Activated CD4-positive, alpha-beta T cell treated with anti-CD3 and anti-CD28 coated beads for 24 hours (primary cell): ENCODE measurements at places on chromosomes 12 and 14.

GRCh38 chr12:44976246-44976645 is 74.7 kb downstream of the DBX2 start:
- no peak for DNase-seq

GRCh38 chr12:52606581-52607218 is 5.4 kb upstream of the KRT72 start:
- no peak for DNase-seq

DNA sequence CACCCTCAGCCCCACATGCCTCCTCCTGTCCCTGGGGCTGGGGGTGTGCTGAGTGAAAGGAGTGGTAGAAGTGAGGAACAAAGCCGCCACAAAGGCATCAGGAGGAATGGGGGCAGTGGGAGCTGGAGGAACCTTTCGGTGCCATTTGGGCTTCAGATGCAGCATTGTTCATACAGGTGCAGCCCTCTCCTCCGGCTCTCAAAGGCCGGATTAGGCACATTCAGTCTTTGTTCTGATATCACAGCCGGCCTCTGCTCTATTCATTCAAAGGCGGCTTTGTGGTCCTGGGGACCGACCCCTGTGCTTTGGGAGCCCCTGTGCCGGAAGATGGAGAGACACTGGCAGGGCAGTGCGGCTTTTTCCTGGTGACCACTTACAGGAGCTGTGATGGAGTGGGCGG is 53.2 kb downstream of the SMOC1 start:
- DNase-seq: no peak

DNA sequence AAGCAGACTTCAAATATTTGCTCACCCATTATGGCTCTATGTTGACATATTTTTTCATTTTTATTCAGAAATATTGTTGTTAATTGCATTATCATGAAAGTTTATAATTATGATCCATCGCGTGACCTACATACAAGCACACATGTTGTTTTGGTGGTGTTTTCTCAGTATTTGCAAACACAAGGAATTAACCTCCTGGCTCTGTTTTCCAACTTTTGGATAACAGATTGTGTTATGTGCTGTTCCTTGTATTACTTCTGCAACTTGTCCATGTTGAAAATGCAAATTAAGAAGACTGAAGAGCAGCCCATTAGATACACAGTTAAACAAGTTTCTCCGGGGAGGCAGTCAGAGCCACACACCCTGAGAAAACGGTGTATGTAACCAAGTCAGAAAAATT is 201.2 kb downstream of the SEC23A start:
- DNase-seq: no peak

- no peak for DNase-seq
Measured at GRCh38 chr14:54202288-54202687, 194.5 kb upstream of the CDKN3 start.

- no peak for DNase-seq
Measured at GRCh38 chr12:69655616-69656340, 43.3 kb downstream of the BEST3 start.

DNA sequence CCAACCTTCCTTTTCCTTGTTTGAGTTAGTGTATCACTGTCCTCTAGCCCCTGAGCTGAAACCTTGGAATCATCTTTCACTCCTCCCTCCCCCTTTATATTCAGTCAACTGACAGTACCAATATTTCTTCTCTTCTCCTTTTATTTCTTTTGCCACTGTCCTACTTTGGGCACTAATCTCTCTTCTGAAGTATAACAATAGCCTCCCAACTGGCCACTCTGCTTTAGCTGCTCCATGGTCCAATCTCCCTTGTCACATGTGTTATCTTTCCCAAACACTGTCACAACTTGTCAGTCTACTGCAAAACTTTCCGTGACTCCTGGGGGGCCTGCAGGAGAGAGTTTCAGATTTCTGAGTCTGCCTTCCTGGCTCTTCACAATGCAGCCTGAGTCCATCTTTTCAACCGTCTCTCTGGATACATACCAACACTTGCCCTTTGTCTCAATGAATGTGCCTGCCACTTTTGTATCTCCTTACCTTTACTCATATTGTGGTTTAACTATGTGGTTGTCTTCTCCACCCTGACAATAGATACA is 471.2 kb downstream of the DIO2 start:
- no peak for DNase-seq

DNA sequence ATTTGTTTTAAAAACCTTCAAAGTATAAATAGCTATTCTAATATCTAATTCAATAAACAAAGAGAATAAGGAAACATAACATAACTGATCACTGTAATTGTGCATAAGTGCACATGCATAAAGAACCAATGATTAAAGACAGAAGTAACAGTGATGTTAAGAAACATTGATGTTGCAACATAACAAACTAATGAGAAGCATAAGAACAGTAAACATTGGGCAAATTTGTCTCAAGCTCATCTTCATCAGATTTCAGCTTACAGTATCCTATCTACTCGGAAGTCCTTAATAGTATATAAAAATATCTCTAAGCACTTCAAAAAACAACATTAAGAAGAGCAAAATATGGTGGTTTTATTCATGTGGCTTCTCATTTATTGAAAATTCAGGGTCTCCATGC is 97.6 kb downstream of the GARIN6 start:
- DNase-seq: no peak

DNA sequence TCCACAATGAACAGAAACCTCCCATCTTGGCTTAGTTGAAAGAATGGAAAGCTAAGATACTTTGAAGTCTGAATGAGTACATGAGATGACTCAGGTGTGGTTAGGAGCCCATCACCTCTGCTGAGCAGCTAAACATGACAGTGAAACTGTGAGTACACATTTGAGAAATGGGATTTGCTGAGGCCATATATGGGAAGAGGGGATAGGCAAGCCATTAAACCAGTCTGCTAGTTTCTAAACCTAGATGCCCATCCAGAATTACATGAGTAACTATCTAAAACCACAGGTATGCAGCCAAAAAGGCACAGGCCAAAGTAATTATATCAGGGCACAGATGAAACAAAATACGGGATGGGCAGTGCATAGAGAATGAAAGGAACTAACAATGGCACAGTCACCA is 41.2 kb downstream of the NKX2-1 start:
- no peak for DNase-seq

DNA sequence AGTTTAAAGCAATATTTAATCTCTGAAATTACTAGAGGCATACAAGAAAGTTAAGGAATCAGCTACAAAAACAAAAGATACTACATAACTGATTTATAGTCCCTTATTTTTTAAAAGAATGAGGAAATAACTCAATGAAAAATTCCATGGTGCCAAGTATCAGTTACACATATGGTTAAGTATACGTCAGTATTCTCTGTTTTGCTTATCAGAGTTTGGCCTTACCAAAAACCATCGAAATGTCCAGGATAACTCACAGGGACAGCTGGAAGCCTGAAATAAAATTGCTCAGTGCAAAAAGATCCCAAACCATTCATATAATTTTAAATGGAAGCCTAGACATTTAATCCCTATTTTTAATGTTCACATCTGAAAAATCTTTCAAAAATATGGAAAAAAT is 3.6 kb downstream of the CFL2 start:
- DNase-seq: no peak

DNA sequence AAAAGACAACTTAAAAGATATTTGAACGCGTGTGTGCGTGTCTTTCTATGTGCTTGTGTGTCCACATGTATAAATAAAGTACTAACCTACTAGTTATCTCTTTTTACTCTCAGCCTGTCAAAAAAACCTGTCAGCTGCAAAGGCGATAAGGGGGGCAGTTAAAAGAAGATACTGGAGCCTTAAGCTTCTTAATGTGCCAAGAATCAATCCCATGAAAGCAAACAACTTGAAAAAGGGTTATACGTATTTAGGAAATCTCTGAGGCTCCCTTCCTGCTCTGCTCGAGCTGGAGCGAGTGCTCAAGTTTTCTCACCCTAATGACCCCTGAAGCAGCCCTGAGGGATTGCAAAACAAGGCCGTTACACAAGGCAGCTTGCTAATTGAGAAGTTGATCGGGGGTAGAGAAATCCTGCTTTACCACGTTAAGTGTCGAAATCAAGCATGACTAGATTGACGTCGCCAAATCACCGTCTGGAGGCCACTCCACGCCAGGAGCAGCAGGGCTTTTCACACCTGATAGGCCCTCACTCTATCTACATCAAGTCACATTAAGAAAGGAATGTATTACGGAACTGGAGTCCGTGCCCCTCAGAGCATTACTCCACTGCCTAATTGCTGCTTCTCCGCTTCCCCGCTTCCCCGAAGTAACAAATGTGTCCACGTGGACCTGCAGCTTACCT is 32.4 kb downstream of the LMO3 start:
- no peak for DNase-seq

DNA sequence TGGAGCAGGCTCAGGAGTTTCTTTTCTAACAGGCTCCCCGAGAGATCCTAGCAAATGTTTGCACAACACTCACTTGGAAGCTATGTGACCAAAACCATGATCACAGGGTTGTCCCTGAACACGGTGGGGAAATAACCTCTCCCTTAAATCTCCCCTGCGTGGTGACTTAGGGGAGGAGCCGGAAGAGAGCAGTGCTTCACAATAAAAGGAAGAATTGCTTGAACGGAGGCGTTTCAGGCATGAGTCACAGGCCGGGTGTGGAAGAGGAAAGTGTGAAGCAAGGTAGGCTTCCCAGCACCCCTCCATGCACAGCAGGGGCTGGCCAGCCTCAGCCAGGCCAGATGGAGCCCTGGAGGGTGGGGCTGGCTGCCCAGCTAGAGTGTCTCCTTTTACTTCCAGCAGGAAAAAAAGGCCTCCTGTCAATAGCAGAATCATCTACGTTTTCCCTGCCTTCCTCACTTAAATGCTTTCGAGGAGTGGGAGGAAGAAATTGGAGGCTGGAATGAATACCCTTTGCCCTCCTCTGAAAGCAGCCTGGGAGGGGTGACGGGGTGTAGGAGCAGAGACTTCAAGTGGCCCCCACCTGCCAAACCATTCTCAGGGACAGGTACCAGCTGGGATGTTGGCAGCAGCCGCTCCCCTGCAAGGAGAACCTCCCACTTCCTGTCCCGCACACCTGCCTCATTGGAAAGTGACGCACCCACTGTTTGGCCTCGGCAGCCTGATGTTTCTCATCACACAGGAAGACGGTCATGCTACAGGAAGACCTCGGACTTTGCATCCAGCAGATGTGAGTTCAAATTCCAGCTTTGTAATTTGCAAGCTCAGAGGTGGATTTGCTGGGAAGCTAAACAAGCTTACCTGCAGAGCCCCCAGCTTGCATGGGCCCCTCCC is 30.1 kb upstream of the PPP2R5C start:
- peak; percentile 82 for DNase-seq

DNA sequence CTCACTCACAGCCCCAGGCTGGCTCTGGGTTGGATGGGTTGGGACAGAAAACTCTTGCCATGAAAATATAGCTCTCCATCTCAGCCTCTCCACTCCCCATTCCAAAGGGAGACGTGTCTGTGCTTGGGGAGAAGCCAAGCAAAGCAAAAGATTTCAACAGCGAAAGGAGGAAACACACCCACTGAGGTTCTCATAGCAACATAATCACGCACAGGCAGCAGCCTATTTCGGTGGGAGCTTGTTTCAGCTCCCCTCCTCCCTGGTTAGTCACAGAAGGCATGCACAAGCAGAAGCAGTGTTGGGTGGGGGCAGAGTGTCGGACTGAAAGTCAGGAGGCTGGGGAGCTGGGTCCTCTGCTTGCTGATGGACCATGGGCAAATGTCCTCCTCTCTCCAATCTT is 1.9 kb upstream of the PRMT8 start:
- DNase-seq: no peak

- peak; percentile 56 for DNase-seq
Measured at GRCh38 chr12:124713436-124714082, 146.1 kb upstream of the NCOR2 start.

DNA sequence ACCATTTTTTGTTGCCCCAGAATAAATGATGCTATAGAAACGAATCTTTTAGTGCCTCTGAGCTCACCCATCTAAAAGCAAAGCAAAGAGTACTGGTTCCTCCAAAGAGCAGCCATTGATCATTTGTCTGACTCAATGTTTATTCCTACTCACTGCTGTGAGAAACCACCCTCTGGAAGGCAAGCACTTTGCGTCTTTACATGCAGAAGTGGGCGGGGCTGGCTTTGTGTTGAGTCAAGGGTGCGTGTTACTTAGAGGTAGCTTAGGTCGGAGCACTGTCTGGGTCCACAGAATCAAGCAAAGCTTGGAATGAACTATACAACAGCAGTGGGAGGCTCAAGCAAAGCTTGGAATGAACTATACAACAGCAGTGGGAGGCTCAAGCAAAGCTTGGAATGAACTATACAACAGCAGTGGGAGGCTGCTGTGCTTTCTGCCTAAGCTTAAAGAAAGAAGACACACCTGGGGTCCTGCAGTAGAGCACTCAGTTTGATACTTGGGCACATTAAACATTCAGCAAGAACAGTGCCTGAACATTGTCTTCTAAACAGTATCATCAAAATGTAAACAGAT is 77.2 kb upstream of the PRICKLE1 start:
- DNase-seq: no peak

DNA sequence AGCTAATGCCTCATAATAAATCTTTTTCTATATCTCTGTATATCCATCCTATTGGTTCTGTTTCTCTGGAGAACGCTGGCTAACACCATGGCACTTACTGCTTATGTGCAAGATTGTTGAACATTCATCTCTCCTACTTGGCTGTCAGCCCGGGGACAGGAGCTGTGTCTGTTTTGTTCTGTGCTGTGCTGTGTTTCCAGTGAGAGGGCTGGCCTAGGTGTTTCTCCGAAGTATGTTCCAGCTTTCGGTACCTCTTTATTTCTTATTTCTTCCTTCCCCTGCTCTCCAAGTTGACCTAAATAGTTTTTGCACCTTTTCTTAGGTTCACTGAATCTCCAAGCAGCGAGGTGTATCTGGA is 18.8 kb upstream of the NR4A1 start:
- DNase-seq: no peak

DNA sequence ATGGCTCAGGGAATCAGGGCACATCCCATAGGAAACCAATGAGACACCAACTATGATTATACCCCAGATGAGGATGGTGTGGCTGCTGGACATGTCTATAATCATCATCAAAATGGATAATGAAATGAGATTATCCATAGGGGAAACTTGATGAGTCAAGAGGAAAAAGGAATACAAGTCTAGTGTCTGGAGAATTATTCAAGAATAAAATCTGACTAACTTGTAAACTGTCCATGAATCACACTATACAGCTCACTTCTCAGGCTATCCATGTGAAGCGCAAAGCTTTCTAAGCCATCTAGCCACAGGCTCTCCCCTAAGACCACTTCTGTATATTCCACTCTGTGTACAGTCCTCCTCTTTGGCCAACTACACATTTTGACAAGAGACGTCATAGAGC is 52.5 kb downstream of the DUSP16 start:
- no peak for DNase-seq

GRCh38 chr14:101556566-101557320 is 4.6 kb upstream of the DIO3 start:
- DNase-seq: no peak

DNA sequence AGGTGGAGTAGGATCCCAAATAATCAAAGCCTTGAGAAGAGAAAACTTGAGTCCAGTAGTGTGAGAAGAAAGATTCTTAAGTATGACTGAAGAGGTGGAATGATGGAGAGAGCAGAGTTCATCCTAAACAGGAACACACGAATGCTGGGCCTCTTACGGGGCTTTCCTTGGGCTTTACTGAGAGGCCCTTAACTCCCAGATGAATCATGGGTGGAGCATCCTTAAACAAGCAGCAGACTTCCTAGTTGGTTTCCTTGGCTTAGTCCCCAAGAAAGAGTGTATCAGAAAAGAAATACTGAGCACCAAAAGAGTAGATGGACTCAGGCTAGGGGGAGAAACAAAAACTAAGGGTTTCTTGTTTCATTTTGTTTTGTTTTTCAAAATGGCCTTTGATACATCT is 132.5 kb downstream of the GPR135 start:
- DNase-seq: no peak

- DNase-seq: no peak
Measured at GRCh38 chr12:87756111-87756510, 273.1 kb downstream of the C12orf50 start.

- DNase-seq: no peak
Measured at GRCh38 chr12:121423682-121424623, 24.0 kb downstream of the RNF34 start.
